Upper lobe of left lung (tissue), 6 donors: ENCODE measurements at places on chromosomes 4 and X. TPM values are rescaled to one million over a fixed set of nuclear protein-coding genes. Genes with fewer than 3 reads are reported as not detected.
A peak's percentile ranks its signal among the peaks of the same experiment; 100 is the strongest.

DNA sequence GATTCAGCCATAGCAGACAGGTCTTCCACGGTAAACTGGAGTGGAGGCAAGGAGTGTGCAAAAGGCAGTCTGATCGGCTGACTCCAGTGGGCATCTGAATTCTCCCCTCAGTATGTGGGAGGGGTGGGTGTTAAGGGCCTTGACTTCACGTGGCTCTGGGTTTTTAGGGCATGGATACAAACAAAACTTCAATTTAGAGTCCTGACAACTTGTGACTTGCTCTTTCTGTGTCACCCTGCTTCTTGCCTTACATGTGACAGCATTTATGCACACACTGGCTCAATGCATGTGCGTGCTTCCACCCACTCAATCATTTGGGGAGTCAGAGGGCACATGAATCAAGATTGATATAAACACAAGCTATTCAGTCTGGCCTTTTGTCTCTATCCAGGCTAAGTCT is 17.5 kb downstream of the PLP1 start:
- DNase-seq, result no peak

DNA sequence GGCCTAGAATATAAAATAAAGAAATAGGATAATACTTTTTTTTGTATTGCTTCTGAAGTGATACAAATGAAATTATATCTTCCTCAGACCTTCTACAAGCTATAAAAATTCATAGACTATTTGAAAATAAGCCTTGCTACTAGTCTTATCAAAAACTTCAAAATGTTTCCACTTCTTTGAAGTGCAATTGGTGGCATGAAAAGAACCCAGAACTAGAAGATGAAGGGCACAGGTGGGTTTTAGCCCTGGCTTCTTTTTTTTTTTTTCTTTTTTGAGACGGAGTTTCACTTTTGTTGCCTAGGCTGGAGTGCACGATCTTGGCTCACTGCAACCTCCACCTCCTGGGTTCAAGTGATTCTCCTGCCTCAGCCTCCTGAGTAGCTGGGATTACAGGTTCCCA is 44.2 kb downstream of the GSX2 start:
- DNase-seq, result no peak

DNA sequence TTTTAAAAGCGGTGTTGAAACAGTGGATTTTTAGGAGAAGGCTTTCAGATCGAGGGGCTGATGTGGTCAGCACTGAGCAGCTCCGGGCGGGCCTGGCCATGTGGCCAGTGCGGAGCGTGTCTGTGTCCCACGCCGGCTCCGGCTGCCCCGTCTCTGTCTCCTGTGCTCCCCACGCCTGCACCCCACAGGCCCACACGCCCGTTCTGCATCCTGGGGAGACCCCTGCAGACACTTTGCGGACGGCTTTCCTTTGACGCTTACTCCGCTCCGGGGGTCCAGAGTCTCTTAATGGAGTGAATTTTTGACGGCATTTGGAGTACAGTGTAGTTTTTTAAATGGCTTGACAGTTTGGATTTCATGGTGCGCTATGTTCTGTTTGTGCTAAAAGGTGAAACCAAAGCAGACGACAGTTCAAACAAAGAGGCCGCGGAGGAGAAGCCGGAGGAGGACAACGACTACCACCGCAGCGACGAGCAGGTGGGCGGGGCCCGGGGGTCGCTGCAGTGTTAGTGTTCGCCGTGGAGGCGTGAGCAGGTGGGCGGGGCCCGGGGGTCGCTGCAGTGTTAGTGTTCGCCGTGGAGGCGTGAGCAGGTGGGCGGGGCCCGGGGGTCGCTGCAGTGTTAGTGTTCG is 38.7 kb downstream of the PCGF3 start:
- peak; percentile 75 for DNase-seq

GRCh38 chr4:29540439-29541102 is 1179.6 kb upstream of the PCDH7 start:
- no peak for DNase-seq

GRCh38 chrX:130418740-130419139 is 17.0 kb downstream of the RBMX2 start:
- no peak for DNase-seq

GRCh38 chr4:79022529-79022928 is 83.3 kb upstream of the PAQR3 start:
- DNase-seq, result no peak

GRCh38 chrX:50697691-50698090 is 116.3 kb downstream of the SHROOM4 start:
- DNase-seq, result no peak

DNA sequence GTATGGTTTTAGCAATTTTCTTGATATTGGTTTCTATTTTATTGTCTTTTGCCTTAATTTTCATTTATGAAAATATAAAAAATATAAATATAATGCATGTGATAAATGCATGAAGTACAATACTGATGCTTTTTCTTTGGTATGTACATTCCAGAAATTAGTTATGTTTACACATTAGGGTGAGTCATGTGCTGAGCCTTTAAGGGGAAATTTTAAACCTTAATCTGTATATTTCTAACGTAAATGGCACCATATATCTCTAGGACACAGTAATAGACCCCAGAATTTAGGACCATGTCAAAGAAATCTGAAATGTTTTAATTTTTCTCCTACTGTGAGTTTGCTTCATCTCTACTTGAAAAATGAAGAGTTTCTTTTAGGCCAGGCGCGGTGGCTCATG is 117.8 kb upstream of the SPRY1 start:
- DNase-seq, result no peak

DNA sequence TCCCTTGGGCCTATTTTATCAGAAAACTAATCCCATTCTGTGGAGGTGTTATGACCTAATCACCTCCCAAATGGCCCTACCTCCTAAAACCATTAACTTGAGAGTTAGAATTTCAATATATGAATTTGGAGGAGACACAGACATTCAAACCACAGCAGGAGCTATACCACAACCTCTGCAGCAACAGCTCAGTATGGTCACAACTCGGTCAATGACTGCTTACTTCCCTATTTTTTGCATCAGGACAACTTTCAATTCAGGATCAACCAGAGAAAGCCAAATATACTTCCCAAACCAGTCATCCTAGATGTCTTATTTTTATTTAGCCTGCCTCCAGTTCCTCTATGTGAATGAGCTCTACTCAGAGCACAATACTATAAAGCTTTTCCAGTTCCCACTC is 11.3 kb upstream of the SMARCA5 start:
- DNase-seq, result no peak

GRCh38 chr4:127304356-127304755 is 328.4 kb upstream of the INTU start:
- no peak for DNase-seq

DNA sequence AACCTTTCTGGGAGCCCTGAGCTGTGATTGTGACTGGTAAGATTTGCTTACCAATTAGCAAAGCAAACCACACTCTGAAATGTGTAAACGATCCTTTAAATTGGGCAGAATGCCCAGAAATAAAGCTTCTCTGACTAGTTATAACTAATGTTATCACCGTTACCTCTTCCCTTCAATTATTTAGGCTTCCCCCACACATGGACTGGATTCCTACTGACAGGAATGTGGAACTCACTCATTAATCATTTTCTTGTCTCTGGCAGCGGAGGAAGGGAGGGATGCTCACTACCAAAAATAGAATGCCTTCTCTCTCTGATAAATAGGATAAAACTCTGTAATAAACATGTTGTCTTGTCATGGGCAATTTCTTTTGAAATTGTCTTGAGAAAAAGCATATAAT is 25.3 kb upstream of the NWD2 start:
- DNase-seq, result no peak

DNA sequence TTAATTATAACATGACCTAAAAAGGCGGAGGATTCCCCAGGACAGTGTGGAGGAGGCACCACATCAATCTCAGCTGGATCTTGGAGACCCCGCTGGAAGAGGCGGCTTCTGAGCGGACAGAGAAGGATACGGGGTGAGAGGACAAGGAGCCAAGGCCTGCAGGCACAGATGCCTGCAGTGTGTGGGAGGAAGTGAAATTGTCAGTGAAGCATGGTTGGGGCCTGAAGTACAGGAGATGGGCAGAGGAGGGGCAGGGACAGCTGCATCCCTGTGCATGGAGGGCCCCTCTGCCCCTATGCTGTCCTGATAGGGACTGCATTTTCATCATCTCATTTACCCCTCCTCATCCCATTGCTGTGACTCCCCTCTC is 1.7 kb upstream of the SLC2A9 start:
- no peak for DNase-seq

- no peak for DNase-seq
These were observed 418.3 kb upstream of the HTR2C start for GRCh38 chrX:114165537-114165936.

DNA sequence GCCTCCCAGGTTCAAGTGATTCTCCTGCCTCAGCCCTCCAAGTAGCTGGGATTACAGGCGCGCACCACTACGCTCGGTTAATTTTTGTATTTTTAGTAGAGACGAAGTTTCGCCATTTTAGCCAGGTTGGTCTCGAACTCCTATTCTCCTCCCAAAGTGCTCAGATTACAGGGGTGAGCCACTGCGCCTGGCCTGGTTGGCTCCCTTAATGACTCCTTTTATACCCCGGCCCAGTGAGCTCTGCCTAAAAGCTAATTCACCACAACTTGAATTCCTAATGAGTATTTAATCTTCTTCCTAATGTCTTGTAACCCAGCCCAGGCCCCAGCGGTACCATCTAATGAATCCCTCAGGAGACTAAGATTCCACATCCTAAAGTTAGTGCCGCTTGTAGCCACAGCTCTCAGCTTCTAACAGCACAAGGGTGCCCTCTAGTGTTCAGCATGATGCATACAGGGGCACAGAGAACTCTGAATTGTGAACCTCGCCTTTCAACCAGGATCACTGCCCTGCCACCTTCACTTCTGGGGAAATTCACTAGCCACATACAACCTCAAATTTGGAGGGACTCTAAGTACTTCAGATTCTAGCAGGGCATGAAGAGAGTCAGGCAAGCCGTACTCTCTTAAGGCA is 89.5 kb downstream of the OR13H1 start:
- peak; percentile 40 for DNase-seq

- DNase-seq, result no peak
These were observed 145.4 kb downstream of the CPEB2 start for GRCh38 chr4:15147714-15148113.

- DNase-seq, result no peak
These were observed 48.5 kb upstream of the CYSLTR1 start for GRCh38 chrX:78375894-78376293.

The DSPP gene
- total RNA-seq, result not detected

The CCDC110 gene
- total RNA-seq, result not detected

The FAM9B gene
- not detected for total RNA-seq

The NUDT6 gene
- total RNA-seq, result 3.1 TPM

The USP17L28 gene
- not detected for total RNA-seq

The SRPX2 gene
- total RNA-seq, result 39.8 TPM

The SCML1 gene
- 15.2 TPM for total RNA-seq

The TLR6 gene
- total RNA-seq, result 10.4 TPM

The UGT2B15 gene
- not detected for total RNA-seq

The UNC5C gene
- total RNA-seq, result 14.7 TPM
